ENCODE measurements at places on chromosomes 5 and 9.

DNA sequence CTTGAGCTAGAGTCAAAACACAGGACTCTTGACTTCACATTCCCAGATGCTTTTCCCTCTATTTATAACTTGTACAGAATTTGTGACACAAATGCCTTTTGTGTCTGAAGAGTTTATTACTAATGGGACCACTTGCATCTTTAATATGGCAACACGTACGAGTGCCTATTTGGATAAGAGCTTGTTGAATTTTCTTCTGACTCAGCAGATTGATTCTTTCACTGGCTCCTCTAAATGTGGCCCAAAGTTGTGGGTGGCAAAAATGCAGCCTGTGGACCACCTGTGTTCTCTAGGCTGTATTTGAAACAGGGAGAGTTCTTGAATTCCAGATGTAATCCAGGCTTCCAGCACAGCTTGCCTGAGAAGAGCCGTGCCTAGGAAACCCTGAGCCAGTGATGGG lies 34.1 kb upstream of the ERCC6L2 start:
- no peak for DNase-seq

DNA sequence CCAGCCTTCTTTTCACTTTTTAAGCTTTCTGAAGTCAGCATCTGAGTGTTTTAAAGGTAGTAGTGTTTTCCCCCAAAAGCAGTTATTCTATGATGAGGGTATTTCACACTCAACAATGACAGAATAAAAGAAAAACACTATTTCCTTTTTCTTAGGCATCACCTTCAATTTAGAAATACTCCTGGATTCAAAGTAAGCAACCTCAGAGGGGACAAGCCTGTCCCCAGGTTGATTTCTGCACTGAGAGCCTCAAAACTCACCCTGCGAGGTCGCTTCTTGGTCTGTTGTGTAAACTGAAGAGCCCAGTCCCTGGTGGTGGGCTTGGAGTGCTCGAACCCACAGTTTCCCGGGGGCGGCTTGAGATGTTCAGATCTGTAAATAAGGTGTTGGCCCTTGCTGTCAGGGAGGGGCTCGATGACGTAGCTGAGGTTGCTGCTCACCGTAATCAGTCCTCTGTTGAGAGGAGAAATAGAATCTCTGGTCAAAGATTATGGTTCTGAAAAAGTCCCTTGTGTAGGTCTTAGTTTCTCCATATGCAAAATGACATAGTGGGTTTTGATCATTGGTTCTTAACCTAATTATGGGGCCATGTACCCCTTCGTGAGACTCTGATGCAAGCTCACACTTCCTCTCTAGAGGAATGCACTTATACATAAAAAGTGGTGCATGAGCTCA lies 55.9 kb downstream of the ADAM19 start:
- no peak for DNase-seq

DNA sequence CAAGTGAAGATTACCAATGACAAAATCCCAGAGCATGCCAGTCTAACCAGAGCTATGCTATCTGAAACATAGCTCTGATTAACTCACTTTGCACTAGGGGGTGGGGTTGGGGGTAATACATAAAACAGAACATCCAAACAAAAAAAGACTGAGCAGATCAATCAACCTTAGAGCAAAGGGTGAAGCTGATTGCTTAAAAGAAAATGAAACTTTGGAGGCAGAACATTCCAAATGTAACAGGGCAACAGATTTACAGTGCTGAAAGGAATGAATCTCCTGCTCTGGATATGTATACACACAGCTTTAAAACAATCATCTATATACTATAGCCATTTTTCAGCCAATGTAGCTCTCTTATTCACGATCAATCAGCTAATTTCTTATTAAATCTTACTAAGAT lies 4.9 kb downstream of the IL6ST start:
- no peak for DNase-seq

DNA sequence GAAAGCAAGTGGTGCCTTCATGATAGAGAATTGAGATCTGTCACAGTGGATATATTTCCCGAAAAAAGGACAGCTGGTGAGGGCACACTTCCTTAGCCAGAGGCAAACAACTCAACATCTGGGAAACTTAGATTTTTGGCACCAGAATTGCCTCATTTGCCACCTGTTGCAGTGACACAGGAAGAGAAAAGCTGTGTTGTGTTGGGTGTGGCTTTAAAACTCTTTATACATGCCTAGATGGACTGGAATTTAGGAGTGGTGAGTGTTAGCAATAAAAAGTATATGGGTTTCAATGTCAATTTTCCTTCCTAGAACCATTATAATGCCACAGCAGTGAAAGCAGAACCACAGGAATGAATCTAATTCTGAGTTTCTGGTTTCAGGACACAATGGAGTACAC lies 62.6 kb upstream of the CEMIP2 start:
- DNase-seq, result no peak

DNA sequence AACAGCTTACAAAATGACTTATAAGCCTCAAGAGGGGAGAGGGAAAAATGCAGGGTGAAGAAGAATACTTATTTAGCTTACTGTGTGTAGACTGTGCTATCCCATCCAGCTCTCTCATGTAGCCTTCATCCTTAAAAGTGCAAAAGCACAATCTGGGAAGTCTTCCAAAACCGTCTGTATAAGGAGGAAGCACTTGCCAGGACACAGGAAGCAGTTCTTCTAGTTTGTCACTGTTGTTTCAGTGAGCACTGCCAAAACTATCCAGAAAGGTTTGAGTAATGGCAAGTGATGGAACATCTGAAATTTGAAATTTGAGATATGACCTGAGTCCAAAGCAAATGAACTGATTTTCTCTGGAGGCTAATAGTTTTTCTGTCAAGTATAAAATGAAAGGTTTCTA lies 140.8 kb upstream of the ISL1 start:
- no peak for DNase-seq

DNA sequence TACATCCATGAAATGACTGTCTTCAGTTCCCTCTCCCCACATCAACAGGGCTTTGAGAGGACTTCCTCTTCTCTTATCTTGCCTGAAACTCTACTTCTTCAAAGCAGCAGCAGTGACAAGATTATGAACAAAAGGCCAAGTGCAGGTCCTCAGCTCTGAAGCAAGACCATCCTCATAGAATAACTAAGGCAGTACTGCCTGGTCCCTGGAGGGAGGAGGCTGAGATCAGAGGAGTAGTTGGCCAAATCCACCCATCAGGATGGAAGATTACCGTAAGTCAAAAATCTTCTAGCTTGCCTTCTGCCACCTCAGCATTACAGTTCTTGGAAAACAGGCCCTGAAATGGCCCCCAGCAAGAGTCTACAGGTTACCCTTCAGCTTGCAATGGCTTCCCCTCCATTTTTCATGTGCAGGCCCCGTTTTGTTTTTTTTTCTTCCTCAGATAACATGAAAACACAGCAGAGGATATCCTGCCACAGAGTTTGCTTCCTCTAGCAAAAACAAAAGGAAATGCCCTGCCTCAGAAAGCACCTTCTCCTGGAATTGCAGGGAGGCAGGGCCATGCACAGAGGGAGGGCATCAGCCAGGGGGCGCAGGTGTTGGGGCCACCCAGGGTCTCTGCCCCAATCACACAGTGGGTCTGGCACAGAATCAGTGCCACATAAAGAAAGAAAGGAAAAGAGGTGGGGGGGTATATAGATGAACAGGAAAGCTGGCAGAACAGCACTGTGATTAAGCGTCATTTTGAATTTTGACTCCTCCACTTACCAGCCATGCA lies 40.0 kb downstream of the KLHL3 start:
- DNase-seq, result no peak

- peak; percentile 19 for DNase-seq
These were observed 351.2 kb downstream of the RAB3C start for GRCh38 chr5:58933891-58934628.

DNA sequence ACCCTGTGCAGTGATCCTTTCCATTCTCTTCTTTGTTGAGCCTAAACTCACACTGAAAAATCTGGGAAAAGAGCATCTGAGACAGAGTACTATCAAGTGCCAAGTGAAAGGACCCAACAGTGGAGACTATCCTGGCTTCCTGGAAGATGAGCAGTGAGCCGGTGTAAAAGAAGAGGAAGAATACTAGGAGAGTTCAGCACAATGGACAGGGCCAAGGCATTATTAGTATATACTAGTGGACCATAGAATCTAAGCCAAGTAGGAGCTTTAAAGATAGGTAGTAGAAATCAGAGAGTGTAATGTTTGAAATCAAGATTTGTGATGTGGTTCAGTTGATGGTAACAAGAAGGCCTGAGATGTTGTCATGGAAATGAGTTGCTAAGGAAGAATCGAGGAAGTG lies 140.8 kb downstream of the CAMK4 start:
- DNase-seq, result no peak

GRCh38 chr5:153618867-153619266 lies 128.4 kb downstream of the GRIA1 start:
- DNase-seq, result no peak

DNA sequence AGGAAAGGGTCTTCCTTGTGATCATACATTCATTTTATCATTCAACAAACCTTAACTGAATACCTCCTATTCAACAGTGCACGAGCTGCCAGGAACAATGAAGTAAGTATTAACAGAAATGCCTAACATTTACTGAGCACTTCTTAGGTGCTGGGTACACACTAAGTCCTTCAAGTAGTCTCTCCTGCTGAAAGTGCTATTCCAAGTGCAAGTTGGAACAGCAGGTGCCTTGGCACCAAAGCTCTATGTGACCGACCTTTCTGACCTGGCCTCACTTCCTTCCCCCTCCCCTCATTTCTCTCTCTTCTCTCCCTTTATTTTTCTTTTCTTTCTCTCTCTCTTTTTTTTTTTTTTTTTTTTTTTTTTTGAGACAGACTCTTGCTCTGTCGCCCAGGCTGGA lies 94.5 kb downstream of the GRIA1 start:
- no peak for DNase-seq

- no peak for DNase-seq
These were observed 85.1 kb downstream of the FGF1 start for GRCh38 chr5:142600611-142601358.

- no peak for DNase-seq
These were observed 689.6 kb upstream of the CDH10 start for GRCh38 chr5:25334350-25334749.

- DNase-seq, result no peak
These were observed 150.2 kb downstream of the RXRA start for GRCh38 chr9:134476272-134476941.

- no peak for DNase-seq
These were observed 14.3 kb downstream of the DIPK1B start for GRCh38 chr9:136726631-136727191.

DNA sequence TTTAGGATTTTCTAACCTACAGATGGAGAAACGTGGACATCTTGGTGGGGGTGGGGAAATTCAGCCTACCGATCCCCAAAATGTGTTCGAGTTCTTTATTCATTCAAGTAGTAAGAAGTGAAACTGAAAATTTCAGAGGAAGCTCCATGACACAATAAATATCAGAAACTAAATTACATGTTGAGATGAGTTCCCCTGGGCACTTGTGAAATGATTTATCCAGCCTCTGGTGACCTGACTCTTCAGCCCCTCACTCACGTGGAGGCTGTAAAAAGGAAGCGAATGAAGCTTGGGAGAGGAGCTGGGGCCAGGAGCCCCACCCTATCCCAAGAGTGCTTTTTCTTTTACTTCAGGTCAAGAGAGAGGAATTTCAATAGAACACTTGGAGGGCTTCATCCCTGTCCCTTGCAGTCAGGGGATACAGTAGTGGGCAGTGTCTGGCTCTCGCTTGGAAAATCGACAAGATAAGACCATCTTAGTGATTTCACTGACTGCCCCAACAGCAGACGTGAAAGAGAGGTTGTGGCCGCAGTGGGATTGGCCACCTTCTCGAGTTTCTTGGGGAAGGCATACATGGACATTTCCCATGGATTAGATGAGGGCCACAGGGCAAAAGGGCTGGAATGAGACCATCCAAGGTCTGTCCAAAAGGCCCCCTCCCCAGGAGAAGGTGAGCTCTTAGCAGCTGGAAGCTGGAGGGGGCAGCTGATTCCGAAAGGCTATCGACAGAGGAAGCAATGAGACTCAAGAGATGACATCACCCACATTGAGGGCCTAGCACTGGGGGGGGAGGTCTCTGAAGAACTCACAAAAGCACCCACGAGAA lies 76.8 kb upstream of the SH3PXD2B start:
- no peak for DNase-seq

DNA sequence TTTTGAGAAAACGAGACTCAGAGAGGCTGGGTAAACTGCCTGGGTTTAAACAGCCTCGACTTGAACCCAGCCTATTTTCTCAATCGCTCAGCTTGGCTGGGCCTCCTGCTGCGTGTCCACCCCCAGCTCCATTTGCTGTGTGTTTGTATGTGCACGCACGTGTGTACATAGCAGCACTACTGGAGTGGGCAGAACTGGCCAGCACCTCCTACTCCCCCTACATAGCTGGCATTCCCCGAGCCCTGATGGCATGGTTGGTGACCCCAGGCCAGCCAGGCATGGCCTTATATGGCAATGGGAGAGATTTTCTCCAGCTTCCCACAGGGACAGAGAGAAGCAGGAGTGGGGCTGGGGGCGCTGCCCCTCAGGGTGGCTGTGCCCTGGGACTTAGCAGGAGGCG lies 4.1 kb downstream of the AIF1L start:
- DNase-seq, result no peak

GRCh38 chr5:31054453-31054852 lies 139.0 kb upstream of the CDH6 start:
- no peak for DNase-seq

GRCh38 chr5:65927503-65928321 lies 1.3 kb downstream of the ERBIN start:
- DNase-seq, result no peak

- DNase-seq, result no peak
These were observed 147.2 kb downstream of the PDE4D start for GRCh38 chr5:59746241-59746765.

DNA sequence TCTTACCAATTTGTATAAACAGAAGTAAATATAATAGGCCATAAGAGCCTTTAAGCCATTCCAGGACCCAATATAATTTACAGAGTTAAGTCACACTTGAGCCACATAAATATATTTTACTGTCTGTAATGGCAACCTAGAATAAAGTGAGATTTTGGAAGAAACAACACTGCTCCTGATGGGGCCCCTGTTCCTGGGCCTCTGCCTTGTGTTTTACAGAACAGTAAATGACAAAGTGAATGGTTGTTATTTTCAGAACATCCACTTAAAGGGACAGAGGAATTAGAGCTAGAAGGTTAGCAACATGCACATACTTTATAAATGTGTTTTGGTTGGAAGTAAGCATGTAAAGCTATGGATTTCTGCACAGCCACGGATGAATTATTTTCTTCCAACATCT lies 3.6 kb downstream of the PTGER4 start:
- no peak for DNase-seq

DNA sequence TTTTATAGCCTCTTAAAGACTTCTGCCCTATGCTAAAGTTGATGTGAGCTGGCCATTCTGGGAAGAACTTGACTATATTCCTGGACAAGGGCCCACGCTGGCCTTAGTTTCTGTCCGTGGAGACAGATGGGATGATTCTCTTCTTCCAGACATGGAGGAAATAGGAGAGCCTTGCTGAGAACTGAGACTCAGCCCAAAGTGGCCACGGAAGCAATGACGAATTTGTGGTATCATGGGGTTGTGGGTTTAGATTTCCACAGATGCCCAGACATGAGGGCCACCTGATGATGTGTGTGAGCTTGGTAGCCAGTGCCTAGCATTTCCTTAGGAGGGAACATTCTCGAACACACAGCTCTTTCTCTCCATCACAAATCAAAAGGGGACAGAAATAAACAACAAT lies 309.1 kb downstream of the NSG2 start:
- no peak for DNase-seq

- DNase-seq, result no peak
These were observed 212.9 kb downstream of the MARCHF11 start for GRCh38 chr5:15966651-15967050.

GRCh38 chr5:172641359-172642050 lies 442 bp downstream of the NEURL1B start:
- no peak for DNase-seq

- DNase-seq, result no peak
These were observed 126.1 kb downstream of the DRD1 start for GRCh38 chr5:175317872-175318271.

GRCh38 chr5:116472274-116472673 lies 102.3 kb downstream of the SEMA6A start:
- DNase-seq, result no peak
